ENCODE measurements at places on chromosomes 13 and 19.

GRCh38 chr13:81610644-81611043, 1269.7 kb upstream of the SPRY2 start:
- DNase-seq: no peak

GRCh38 chr13:109918179-109918711, 131.9 kb upstream of the IRS2 start:
- DNase-seq: no peak

DNA sequence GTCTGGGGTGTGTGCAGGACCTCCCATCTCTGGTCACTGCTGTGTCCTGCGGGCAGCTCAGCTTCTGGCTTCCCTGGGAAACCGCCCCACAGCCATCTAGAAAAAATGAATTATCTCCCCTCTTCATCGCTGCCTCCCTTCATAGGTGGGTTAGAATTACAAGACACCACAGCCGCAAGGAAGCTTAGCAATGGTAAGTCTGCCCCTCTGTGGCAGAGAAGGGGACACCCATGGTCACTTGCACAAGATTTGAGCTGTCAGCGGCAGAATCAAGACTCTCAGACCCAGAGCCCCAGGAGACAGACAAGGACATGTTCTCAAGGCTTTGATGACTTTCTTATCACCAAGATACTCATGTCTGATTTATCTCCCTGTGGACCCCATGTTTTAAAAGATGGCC, 110.8 kb upstream of the PABPC3 start:
- no peak for DNase-seq

GRCh38 chr13:32252812-32253438, 62.2 kb downstream of the ZAR1L start:
- no peak for DNase-seq

GRCh38 chr13:111174377-111175114, 59.4 kb downstream of the ARHGEF7 start:
- no peak for DNase-seq

DNA sequence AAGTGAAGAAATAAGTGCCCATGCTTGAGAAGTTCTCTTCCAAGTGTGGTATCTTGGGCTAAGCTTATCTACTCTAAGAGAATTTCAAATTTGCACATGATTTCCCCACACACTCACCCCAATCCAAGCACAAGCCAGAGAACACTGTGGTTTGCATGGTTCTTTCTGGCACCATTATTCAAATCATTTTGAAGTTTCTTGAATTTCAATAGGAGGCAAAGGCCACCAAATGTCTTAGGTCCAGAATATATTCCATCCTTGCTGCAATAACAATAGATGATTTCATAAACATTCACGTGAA, 359.7 kb downstream of the IRS2 start:
- no peak for DNase-seq

DNA sequence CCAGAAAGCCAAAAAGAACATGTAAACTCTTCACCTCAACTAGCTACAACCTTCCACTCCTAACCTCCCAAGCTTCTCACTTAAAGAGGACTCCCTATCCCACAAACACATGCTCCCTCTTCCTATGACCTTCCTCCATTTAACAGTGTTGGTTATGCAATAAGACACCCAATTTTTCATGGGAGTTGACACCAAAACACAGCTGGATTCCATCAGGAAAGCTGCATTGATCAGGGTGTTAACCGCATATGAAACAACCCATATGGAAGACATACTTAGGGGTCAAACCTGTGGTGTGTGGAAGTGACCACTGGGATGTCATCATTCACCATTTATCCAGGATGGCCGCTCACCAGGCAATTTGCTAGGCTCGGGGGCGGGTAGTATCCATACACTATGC, 21.9 kb downstream of the ZNF473 start:
- DNase-seq: no peak

GRCh38 chr13:47661076-47661475, 340.0 kb downstream of the SUCLA2 start:
- no peak for DNase-seq

GRCh38 chr19:14795078-14795721, 16.8 kb upstream of the ADGRE2 start:
- no peak for DNase-seq

DNA sequence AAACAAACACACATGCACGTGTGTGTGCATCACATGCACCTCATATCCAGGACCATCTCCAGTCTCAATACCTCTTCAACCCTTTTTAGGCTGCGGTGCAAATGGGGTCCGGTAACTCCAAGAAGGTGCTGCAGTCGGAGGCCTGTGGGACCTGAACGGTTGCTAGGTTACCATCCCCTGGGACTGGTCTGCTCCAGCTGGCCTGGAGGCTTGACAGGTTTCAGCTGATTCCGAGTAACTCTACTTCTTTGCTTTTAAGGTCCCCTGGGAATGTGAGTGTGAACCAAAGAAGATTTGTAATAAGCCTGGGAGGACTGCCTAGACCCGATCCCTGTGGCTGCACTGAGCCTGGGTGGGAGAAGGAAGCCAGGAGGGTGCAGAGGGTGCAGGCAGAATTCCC, 117.5 kb downstream of the CCNA1 start:
- no peak for DNase-seq

GRCh38 chr13:76425935-76426334, 460.3 kb downstream of the KCTD12 start:
- no peak for DNase-seq

Data from SHP77 treated with DMSO at 0.1 percent for 48 hours (cell line).